ENCODE measurements at places on chromosomes 12 and 14.

- DNase-seq, result no peak
Observed at GRCh38 chr14:51079085-51079484, 15.8 kb downstream of the TRIM9 start.

DNA sequence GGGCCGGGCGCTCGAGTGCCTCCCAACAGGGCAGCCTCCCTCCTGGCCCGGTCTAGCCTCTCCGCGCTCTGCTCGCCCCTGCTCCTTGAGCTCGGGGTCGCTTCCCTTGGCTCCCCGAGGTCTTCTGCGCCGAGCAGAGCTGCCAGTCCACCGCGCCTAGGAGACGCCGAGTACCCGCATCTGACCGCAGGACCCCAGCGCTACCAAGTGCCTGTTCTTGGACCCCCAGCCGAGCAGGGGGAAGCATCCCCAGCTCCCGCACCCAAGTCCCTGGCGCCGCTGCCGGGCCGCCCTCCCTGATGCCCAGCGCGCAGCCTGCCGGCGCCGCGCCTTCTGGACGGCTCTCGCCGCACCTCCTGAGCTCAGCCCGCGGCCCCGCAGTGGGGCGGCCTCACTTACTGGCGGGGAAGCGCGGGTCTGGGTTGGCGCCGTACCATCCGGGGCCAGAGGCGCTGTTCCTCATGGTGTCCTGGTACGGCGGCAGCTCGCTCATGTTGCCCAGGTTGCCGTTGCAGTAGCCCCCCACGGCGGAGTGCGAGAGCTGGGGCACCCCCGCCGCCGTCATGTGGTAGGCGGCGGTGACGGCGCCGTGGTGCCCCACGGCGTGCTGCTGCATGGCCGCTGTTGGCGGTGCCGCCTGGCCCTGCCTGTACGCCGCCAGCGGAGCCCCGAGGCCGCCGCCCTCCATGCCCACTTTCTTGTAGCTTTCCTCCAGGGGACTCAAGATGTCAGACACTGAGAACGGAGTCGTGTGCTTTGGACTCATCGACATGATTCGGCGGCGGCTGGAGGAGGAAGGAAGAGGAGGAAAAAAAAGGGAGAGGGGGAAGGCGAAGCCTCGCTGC lies 1.2 kb downstream of the NKX2-1 start:
- no peak for DNase-seq

DNA sequence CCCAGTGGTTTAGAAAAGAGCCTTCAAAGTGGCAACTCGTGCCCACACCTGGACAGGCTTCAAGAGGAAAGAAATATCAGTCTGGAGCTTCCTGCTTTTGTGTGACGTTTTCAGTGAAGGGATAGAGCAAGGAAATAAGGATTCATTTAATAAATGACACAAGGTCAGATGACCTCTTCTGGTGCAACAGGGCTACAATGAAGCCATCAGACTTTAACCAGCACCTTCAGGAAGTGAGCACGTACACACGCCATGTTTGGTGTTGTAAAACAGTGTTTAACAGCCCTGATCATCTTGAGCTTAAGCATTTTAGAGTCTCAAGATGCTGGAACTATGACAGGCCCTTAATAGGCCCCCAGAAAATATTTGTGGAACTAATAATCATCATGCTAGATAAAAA lies 59.1 kb downstream of the CCDC60 start:
- DNase-seq, result no peak

DNA sequence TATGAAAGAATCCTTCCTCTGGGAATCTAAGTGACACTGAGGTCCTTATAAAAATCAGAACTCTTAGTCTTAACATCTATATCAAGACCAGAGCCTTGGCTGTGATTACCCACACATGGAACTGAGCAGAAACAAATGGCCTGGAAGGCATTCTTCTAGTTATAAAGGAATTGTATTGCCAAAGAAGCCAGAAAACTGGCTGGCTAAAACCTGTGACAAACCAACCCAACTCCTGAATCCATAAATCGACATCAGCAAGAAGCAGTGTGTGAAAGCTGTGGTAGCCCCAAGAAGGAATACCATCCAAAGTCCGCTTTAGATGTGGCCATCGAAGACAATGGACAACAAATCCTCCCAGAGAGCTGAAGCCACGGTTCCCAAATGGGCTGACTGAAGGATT lies 97.9 kb upstream of the CCDC91 start:
- no peak for DNase-seq

DNA sequence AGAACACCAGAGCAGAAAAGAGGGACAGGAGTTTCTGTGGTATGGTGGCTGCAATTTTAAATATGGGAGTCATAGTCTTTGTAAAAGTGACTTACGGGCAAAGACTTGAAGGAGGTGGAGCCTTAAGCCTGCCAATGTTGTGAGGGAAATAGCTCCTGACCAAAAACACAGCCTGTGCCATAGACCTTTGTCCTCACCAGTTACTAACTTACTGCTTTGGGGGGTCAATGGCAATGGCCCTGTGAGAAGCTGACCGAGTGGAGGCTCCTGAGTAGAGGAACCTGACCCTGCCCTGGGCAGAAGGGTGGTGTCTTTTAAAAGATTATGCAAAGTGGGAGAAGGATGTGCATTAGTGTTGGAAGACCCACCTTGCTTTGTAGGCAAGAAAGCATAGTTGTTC lies 3.8 kb downstream of the MTHFD1 start:
- DNase-seq, result no peak

- no peak for DNase-seq
Observed at GRCh38 chr14:51318813-51319597, 79.0 kb downstream of the TMX1 start.

DNA sequence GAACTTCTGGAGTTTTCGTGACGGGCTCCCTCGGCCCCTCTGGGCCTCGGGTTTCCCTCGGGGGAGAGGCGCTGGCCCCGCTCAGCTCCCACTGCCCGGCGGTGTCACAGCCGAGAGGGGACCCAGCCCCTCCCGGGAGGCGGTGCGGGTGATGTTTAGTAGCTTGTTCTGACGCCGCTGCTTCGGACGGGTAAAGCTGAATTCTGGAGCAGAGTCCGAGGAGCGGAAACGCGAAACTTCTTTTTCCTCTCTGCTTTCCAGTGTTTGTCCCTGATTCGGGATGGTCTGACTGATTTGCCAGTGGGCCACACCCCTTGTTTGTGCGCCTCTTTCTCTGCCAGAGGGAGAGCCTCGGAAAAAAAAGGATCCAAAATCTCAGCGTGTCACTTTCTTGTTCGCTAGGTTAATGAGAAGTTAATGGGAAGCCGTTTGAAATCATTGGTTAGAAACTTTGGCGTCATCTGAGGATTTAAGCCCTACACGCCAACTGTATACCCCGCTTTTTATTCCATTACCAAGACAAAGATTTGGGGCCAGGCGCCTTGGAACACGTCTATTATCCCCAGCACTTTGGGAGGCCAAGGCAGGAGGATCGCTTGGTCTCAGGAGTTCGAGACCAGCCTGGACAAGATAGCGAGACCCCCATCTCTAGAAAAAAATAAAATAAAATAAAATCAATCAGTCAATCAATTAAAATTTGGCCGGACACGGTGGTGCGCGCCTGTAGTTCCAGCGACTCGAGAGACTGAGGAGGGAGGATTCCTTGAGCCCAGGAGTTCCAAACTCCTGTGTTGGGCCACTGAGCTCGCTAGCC lies 756 bp downstream of the TULP3 start:
- DNase-seq, result peak; percentile 68

- no peak for DNase-seq
Observed at GRCh38 chr12:39005671-39006070, 100.3 kb upstream of the CPNE8 start.

DNA sequence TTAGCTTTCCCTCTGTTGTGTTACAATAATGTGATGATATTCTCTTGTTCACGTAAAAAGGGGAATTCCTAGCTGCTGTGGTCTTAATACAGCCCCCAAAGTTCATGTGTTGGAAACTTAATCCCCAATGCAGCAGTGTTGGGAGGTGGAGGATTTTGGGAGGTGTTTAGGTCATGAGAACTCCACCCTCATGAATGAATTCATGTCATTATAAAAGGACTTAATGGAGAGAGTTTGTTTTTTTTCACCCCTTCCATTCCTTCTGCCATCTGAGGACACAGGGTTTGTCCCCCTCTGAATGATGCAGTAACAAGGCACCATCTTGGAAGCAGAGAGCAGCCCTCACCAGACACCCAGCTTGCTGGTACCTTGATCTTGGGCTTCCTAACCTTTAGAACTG lies 253.4 kb upstream of the DDHD1 start:
- no peak for DNase-seq

- DNase-seq, result no peak
Observed at GRCh38 chr14:23601845-23602180, 23.2 kb upstream of the JPH4 start.

DNA sequence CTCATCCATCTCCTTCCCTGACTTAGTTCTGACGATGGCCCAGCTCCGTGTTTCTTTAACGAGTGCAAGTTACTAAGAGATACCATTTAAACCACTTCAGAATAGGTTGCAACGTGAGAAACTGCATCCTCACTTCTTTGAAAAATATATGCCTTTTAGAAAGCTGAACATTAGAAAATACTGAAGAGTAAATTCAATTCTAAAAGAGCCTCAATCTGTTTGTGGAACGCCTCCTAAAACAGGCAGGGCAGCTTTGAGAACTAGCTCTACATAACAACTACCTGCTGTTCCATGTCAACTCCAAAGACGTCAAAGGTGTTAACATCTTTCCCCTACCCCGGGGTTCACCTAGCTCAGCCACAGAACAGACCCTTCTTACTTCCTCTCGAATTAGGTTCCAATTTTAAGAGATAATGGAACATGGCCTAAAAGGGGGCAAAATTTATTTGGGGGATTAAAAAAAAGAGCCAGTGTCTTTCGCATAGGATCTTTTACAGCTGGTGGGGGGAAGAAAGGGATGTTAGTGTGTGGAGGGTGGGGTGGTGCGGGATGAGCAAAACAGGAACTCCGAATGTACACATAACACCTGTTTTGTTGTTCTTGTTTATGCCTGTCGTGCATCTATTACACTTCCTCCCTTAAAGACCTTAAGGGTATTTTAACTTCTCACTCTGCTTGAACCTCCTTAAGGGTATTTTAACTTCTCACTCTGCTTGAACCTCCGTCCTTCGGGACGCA lies 3.3 kb downstream of the BHLHE41 start:
- no peak for DNase-seq

- DNase-seq, result no peak
Observed at GRCh38 chr14:62431496-62431895, 613.8 kb downstream of the KCNH5 start.

GRCh38 chr14:62691647-62692489 lies 353.4 kb downstream of the KCNH5 start:
- peak; percentile 98 for DNase-seq

DNA sequence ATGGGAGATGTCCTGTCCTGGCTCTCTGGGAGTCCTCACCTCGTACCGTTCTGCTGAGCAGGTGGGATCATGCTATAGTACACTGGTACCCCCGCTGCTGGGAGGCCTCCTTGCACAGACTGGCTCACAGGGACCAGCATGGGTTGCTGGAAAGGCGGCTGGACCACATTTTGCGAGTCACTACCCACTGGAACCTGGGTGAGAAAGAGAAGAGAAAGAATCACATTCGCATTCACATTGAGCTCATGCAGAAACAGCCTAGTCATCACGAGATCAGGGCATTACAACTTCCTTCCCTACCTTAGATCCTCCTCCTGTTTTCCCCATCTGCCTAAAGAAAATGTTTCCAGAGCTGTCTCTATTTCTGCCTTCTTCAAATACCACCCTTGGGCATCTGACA lies 17.3 kb upstream of the STAC3 start:
- peak; percentile 11 for DNase-seq

DNA sequence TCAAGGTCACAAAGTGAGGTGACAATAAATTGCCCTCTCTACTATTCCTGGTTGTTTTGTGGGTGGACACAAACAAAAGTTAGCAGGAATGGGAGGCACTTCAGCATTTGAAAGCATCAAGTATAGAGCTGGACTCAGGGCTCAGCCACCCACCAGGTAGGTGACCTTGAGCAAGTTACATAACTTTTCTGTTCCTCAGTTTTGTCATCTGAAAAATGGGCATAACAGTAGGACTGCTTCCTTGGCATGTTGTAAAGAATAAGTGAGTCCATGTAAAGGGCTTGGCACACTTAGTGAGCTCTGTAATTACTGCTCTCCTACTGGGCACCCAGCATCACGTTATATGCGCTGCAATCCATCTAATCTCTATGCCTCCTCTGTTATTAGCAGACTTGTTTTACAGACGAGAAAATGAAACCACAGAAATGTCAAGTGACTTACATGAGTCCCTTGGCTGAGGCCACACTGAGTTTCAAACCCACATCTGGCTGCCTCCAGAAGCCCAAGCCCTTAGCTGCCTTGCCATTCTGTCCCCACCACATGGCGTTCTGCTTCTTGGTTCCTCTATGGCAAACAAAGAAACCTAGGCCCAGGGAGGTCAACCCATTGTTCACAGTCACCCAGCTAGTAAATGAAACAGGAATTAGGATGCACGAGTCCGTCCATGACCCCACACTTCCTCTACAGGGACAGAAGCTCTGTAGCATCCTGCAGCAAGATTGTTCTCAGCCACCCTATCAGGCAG lies 63.2 kb upstream of the SLC24A4 start:
- DNase-seq, result no peak

DNA sequence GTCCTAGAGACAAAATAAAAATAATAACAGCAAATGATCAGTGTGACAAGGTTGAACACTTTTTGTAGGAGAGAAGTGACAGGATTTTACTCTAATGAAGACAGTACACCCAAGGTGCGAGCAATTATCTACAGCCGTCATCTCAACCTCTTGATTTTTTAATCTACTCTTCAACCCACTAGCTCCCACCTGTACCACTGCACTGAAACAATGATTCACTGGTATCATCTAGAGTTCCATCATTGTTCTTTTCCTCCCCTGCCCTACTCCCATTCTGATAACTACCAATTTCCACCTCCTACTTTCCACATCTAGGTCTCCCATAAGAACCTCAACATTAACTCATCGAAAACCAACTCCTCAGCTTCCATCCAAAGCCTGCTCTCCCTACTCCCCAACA lies 99.8 kb downstream of the PPP2R5E start:
- no peak for DNase-seq

- peak; percentile 91 for DNase-seq
Observed at GRCh38 chr14:68104518-68104917, 284.9 kb downstream of the RAD51B start.

DNA sequence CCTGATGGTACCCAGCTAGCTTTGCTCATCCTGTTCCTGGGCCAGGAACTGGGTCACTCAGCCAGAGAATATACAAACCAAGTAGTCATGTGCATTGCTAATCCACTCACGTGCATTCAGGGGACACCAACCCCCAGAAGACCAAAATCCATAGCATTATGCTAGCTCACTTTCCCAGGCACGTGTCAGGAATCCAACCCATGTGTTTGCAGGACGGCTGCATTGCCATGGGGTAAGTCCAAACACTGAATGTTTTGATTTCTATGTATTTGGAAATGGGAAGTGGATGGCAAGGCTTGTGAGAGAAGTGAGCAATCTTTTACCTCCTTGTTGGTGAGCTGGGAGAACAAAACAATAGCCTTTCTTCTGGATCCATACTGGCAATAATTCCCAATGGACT lies 87.1 kb upstream of the FOXN3 start:
- DNase-seq, result peak; percentile 17
